AG08396 (cell line): ENCODE measurements at places on chromosomes 3 and 15.

GRCh38 chr15:53671545-53671944, 87.9 kb downstream of the WDR72 start:
- no peak for DNase-seq

DNA sequence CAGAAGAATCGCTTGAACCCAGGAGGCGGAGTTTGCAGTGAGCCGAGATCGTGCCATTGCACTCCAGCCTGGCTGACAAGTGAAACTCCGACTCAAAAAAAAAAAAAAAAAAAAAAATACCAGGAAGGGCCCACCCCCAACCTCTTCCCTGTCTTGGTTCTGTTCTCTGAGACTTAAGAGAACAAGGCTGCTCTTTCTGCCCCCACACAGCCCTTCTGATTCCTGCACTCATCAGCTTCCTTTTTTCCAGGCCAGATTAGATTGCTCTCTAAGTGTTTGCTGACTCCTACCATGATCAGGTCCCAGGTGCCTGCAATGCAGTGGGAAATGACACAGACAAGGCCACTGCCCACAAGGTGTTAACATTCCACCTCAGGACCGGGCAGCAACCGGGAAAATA, 13.0 kb downstream of the TMEM44 start:
- no peak for DNase-seq

DNA sequence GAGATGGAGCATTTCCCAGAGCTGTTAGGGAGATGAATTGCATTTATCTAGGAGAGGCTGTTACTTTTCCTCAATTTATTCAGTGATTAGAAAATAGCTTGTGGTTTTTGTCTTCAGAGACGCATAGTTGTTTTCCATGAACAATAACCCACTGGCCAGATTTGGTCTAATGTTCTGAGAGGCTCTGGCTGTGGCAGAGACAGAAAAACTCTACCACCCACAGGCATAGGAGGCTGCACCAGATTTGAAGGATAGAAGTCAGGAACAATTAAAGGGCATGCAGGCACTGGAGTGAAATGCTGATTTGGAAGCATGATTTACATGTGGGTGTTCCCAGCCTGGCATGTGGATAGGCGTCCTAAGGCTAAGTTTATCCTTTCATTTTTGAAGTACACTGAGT, 143.5 kb downstream of the NFKBIZ start:
- no peak for DNase-seq

DNA sequence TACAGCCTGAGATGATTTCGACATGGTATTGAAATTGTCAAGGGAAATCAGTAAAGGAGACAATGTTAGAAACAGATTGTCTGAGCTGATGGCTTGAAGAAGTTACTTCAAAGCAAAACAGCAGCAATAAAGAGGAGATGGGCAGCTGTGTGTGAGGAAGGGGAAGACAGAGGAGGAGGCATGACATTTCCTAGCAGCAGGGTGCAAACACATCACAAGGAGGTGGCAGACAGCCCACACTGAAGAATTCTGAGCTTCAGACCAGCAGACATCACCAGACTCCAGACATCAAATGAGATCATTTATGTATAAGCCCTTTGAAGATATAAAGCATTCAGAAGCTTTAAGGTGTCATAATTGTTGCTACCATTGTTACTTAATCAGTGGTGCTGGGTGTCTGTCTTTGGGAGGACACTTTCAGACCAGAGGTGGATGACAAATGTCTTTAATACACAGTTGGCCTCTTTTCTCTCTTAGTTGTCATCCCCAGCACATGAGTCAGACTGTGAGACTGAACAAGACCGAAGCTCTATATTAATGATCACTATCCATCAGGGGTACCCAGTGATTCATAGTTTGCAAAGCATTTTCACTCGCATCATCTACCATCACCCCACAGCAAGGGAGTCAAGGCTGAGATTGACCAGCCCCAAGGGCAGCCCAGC, 203.9 kb downstream of the MINAR1 start:
- DNase-seq, result no peak

GRCh38 chr3:55297245-55297644, 189.9 kb downstream of the WNT5A start:
- DNase-seq, result no peak

GRCh38 chr15:75350601-75351361, 3.9 kb downstream of the NEIL1 start:
- peak; percentile 12 for DNase-seq

GRCh38 chr3:152103257-152103656, 165.5 kb upstream of the MBNL1 start:
- no peak for DNase-seq

DNA sequence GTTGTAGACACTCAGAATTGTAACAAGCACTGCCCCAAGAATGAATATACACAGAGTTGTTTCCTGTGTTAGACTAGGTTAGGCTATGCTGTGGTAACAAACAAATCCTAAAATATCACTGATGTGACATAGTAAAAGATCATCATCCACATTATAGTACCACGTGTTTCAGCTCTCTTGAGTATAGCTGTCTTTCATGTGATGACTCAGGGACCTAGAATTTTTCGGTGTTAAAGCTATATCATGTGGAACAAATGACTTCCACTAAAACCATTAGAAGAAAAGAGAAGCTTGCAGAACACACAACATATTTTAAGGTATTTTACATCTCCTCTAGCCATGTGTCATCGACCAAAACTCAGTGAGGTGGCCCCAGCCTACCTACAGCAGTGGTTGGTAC, 307.9 kb upstream of the RBMS3 start:
- DNase-seq, result no peak
